ENCODE measurements at places on chromosomes 3 and 15.

DNA sequence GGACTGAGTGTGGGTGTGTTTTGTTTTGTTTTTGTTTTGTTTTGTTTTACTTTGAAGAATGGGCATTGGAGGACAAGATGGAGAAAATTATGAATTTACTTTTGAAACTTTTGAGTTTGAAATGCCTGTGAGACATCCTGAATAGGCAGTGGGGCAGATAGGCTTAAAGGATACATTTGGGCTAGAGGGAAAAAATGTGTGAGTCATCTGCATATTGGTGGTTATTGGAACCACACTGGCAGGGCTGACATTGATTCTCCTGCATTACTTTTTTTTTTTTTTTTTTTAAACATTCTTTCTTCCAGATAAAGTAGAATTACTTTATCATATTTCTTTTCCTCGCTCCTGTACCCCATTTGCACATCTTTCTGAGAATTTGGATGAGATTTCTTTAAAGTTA is 56.1 kb downstream of the CALML4 start:
- no peak for DNase-seq

DNA sequence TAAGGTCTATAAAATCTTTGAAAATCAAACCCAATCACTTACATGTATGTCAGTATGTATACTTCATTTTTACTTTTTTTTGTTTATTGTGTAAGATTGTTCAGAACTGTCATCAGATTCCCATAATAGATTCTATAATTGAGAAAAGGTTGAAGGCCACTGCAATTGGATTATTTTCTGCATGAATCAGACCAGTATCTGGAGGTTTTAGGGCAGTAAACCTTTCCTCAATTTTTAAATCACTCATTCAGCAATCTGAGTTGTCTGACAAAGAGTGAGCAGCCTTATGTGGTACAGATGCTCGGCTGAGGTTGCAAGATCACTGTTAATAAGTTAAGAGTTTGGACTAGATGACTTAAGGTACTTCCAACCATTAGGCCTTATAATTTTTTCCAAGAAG is 96.0 kb downstream of the TP63 start:
- no peak for DNase-seq

- no peak for DNase-seq
Measured at GRCh38 chr15:25718597-25718996, 144.5 kb downstream of the ATP10A start.

DNA sequence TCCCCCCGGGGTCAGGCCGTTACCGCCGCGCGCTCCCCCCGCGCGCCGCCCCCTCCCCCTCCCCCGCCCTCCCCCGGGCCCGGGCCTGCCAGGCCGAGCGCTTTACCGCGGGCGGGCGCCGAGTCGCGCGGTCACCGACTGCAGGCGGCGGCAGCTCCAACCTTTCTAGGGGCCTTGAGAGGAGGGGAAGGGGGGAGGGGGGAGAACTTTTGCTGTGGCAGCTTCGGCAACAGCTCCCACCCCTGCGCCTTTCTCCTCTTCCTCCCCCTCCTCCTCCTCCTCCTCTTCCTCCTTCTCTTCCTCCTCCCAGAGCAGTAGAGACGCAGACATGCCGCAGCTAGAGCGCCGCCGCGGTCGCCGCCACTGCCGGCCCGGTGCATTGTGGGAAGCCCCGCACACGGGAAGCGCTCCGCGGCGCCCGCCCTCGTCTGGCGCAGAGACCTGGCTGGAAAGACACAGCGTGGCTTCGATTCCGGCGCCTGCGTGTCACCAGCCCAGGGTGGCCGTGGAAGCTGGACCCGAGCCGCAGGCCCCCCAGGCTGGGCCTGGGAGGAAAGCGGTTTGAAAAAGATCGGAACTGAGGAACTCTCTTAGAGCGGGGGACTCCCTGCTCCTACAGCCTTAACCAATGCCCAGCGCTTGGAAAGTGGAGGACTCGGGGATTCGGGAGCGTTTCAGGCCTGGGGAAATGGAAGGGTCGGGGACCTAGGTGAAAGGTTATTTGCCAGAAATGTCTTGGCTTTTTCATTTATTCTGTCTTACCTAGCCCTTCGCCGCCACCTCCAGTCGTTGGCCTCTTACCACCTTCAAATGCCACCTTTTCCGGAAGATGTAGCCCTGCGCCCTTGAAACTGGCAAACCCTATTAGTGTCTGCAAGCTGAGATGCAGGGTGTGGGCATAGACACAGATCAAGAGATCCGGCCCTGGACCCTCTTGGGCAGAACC is at the start of gene ZNF148:
Gene ZNF148, minus strand, starts transcription at position 330 of the 946 bp plus-strand sequence. CDS start 61,685 bp downstream, outside the sequence.
- DNase-seq = peak; percentile 89

DNA sequence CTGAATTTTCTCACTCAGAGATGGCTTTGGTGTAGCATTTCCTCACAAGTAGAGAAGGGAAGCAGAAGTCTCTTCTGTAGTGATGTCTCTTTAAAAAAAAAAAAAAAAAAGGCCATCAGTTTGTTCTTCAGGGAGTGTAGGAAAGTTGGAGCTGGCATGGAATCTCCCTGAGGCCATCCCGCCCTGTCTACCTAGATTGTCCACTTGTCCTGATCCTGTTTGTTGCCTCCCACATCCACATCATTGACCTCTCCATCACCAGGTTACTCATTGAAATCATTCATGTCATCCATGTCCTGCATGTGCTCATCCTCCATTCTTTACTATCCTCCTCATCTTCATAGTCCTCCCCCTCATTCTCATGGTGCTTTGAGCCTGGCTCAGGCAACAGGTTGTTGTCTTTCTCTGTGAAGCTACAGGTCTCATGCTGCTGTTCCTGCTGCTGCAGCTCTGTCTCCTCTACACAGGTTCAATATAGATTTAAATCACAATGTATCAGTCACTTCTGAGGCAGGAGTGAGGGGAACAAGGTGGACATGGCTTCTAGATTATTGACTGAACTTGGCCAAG is 556.3 kb upstream of the NAALADL2 start:
- DNase-seq = no peak

DNA sequence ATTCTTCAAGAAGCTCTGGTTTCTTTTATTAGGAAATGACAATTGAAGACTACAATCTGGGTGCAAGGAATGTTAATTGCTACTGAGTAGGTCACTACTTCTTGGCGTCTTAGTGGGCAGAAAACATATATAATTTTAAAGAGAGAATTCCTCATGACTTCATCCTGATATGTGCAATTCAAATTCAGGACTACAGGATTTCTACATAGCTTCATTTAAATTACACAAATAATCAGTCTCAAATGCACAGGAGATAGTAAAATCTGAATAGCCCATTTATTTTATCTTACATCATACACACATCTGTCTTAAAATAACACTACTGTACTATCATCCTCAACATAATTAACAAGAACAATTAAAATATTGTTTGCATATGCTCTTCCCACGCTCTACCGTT is 52.5 kb upstream of the GPR149 start:
- DNase-seq = no peak

GRCh38 chr15:60076045-60076444 is 71.9 kb downstream of the FOXB1 start:
- no peak for DNase-seq

DNA sequence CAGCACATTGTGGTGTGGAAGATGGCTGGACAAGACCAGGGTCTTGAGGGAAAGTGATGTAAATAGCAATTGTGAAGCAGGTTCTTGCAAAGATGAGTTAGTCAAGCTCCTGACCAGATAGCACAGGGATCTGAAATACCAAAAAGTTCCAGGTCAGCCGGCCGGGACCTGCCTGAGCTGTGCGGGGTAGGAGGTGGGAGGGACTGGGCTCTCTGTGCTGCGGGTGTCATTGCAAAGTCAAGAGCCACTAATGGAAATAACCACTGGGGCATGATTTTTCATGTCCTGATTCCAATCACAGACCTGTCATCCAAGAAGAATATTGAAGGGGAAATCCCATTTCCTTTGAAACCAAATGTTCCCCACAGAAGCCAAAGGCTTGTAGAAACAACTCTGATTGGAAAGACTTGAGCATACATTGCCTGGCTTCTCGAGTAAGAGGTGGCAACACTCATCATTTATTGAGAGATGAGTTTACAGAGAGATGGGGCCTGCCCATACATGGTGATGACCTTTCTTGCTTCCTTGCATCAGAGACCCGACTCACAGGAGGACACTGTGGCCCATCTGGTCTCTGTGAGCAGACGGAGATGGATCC is 44.2 kb upstream of the KY start:
- no peak for DNase-seq

GRCh38 chr3:193992425-193993037 is 143.4 kb upstream of the HES1 start:
- DNase-seq = no peak

GRCh38 chr15:36773698-36774097 is 194.3 kb downstream of the CDIN1 start:
- no peak for DNase-seq

DNA sequence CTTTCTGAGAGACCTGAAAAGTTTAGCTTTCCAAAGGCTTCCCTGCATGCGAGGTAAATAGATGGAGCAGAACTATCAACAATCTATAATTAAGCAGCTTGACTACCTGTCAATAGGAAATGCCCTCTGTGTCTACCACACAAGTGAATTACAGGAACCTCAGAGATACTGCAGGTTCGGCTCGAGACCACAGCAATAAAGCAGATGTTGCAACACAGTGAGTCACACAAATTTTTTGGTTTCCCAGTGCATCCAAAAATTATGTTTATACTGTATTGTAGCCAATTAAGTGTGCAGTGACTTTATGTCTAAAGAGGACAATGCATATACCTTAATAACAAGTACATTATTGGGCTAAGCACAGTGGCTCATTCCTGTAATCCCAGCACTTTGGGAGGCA is 252.0 kb downstream of the UBE2E2 start:
- DNase-seq = no peak

DNA sequence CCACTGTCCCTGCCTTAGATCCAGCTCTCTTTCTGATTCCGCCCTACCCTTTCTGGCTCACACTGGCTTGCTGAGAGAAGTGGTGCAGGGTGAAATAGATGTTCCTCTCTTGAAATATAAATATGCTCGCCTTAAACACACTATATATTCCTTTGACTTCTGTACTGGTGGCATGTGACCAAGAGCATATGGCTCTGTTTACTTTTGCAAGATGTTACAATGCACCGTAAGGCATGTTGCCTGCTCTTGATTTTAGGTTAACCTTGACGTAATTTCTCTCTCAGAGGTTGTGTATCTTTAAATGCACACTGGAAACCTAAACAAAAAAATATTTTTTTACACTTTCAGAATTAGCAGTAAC is 749 bp downstream of the RSRC1 start:
- no peak for DNase-seq

GRCh38 chr3:45446706-45447105 is 58.3 kb downstream of the LARS2 start:
- no peak for DNase-seq

Measured in activated T-helper 2 cell treated with anti-CD3 and anti-CD28 coated beads, Interferon-gamma antibody, Interleukin-2, Interleukin-4, amounts not matched to agents 10 μg/mL and 5 μg/mL and 100 μg/mL, durations not matched to agents 14 hours and 24 hours and 36 hours (primary cell).